ENCODE measurements at places on chromosomes 5 and 9.

DNA sequence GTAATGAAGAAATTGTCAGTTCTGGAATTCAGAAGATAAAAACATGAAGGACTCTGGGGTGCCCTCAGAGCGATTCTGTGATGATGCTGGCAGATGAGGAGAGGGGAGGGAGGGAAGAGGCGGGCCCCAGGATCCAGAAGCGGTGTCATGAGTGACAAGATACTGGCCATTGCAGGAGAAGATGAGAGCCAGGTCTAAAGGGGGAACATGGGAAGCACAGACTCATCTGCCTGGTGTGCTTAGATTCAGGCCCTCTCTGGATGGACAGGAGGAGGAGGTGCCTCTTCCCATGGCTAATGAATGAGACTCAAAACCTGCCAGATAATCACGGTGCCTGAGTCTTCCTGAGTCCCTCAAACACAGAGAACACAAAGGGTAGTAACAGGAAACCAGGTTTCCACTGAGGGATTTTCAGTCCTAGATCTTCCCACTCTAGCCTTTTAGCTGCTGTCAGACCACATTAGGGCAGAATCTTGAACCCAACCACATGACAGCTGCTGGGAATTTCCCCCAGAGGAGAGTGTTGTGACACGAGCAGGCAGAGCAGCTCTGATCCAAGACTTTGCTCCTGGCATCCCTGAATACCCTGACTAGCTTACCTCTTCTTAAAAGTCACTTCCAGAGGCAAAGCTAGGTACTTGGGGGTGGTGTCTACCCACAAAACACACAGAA lies 28.2 kb upstream of the HSPA9 start:
- H3K27me3 ChIP-seq = peaks cover 71% of the 10 kb centered on the region
- no peaks in the 10 kb centered on the region for H3K36me3 ChIP-seq
- peak; percentile 60 for DNase-seq
- peaks cover 14% of the 10 kb centered on the region for H3K4me1 ChIP-seq
- H3K4me3 ChIP-seq = no peak overlapping the region

- H3K4me1 ChIP-seq = peaks cover 2% of the 10 kb centered on the region
- DNase-seq = no peak
- no peak overlapping the region for H3K27ac ChIP-seq
- H3K4me3 ChIP-seq = no peak overlapping the region
- no peaks in the 10 kb centered on the region for H3K36me3 ChIP-seq
Measured at GRCh38 chr5:108641596-108641995, 106.1 kb upstream of the FER start.

DNA sequence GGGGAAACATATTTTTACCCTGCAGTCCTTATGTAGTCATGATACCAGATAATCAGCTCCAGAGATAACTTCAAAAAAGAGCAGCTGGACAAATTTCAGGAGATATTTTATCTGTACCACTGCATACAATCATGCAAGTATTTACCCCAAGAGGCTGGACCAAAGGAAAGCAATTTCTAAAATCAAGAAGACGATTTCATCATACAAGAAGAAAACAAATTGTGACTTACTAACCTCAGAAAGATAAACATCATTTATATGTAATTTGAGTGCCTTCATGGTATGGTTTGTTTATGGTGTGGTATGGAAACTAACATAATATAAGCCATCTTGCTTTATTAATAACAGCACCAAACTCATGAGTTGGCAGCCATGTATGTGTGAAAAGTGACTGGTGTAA lies 603.6 kb downstream of the PSAT1 start:
- H3K4me1 ChIP-seq = no peaks in the 10 kb centered on the region
- DNase-seq = no peak
- H3K36me3 ChIP-seq = no peaks in the 10 kb centered on the region
- H3K27me3 ChIP-seq = no peaks in the 10 kb centered on the region
- no peak overlapping the region for H3K4me3 ChIP-seq
- H3K27ac ChIP-seq = no peak overlapping the region

DNA sequence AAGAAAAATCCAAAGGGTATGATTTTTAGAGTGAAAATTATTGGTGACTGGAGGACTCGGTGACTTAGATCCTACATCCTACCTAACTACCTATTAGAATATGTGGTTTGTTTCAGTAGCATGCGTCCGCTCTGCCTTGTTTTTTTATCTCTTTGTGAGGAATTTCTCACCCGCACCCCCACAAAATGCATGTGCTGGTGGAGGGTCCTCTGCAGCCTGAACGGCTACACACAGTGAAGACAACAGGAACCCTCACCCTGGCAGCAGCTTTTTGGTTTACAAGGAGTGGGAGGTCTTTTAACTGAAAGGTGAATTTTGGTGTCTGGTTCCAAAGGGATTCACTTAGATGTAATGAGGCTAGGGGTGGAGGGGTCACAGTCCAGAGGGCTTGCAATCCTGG lies 115.5 kb downstream of the GNA14 start:
- no peak overlapping the region for H3K27ac ChIP-seq
- no peaks in the 10 kb centered on the region for H3K27me3 ChIP-seq
- H3K4me3 ChIP-seq = no peak overlapping the region
- H3K36me3 ChIP-seq = no peaks in the 10 kb centered on the region

DNA sequence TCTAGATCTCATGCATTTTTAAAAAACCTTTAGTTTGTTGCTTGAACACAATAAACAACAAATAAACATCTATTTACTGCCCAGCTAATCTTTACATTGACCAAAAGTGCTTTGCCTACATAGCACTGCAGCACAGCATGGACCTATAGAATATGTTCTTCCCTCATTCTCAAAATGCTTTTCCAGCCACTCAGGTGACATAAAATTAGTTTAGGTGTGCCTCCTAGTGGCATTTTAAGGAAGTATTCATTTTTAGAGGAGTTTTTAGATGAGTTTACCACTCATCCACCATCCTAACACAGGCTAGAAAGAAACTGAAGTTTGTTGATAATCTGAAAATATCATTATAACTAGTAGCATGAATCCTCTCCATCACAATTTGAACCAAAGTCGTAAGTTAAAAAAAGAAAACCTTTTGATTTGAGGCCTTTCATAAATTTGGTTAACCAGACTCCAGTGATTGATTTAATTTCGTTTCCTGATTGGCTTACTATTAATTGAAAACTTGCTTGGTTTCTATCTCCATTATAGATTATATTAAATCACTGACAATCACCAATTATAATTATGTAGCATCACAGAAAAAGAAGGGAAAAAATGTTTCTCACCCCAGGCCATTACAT lies 12.6 kb downstream of the PLGRKT start:
- no peak for DNase-seq
- H3K36me3 ChIP-seq = peaks cover 13% of the 10 kb centered on the region
- H3K27me3 ChIP-seq = no peaks in the 10 kb centered on the region
- no peak overlapping the region for H3K27ac ChIP-seq
- H3K4me3 ChIP-seq = no peak overlapping the region

DNA sequence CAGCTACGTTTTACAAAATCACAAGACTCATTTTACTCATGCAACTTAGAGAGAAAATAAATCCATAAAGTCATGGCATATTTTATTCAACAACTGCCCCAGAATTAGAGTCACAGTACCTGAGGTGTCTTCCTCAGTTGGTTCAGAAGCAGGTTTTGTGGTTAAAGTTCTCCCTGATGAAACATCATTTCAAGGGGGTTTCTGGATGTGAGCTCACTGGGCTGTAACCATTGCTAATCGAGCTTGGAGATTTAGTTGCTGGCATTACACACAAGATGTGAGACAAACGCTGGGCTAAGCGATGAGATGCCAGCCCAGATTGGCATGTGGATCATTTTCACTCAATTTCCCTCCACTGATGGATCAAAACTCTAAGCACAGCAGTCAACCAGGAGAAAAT lies 131.3 kb downstream of the PRELID2 start:
- no peak for DNase-seq
- H3K4me3 ChIP-seq = no peak overlapping the region
- no peak overlapping the region for H3K27ac ChIP-seq
- no peaks in the 10 kb centered on the region for H3K4me1 ChIP-seq
- H3K27me3 ChIP-seq = no peaks in the 10 kb centered on the region
- no peaks in the 10 kb centered on the region for H3K36me3 ChIP-seq

- H3K27ac ChIP-seq = no peak overlapping the region
- no peak overlapping the region for H3K4me3 ChIP-seq
- no peaks in the 10 kb centered on the region for H3K36me3 ChIP-seq
- DNase-seq = no peak
- H3K27me3 ChIP-seq = peaks cover 13% of the 10 kb centered on the region
- peaks cover 4% of the 10 kb centered on the region for H3K4me1 ChIP-seq
Measured at GRCh38 chr5:144179226-144179625, 8.6 kb downstream of the KCTD16 start.

DNA sequence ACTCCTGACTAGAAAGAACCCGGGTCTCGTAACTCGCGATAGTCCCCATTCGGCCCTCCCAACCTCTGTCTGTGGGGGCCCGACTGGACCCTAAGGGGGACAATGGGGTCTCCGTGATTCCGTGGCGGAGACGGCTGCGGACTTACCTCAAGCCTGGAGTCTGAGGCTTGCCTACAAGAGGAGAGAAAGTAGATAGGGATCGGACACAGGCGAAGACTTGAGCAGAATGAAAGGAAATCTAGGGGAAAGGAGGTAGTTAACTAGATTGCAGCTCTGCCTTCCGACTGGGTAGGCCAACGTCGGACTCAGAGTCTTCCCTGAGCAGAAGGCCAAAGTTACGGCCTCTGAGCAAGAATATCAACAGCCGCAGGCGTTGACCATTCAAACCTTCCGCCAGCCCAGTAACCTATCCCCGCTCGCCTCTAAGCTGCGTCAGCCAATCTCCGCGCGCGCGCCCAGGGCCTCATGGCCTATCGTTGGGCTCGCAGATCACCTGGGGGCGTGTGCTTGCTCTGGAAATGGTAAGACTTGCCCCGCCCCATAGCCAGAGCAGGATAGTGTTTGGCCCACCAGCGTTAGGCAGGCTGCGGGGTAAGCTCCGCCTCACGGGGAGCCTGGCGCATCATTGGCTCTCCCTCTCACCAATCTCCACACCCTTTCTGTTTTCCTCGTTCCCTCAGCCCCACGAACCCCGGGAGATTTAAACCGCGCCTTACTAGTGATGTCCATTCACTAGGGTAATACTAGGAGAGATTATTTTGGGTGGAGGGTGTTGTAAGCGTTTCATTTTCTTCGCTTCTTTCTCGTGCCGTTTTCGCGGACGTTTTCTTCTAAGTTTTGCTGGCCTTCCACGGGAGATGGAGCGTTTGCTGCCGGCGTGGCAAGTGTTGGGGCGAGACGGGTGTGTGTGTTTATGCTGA lies at the start of gene CDC25C:
Gene CDC25C, minus strand, starts transcription at position 356 of the 920 bp plus-strand sequence. CDS start 624 bp downstream, outside the sequence.
- H3K27ac ChIP-seq = peak within 1 kb of the TSS; percentile 57
- H3K4me3 ChIP-seq = peak within 1 kb of the TSS; percentile 89
- H3K4me1 ChIP-seq = peaks cover 30% of the 10 kb centered on the region

GRCh38 chr9:90956026-90956810 lies 154.6 kb downstream of the SYK start:
- no peaks in the 10 kb centered on the region for H3K4me1 ChIP-seq
- H3K27ac ChIP-seq = no peak overlapping the region
- H3K36me3 ChIP-seq = no peaks in the 10 kb centered on the region
- H3K4me3 ChIP-seq = no peak overlapping the region

- no peak for DNase-seq
- no peaks in the 10 kb centered on the region for H3K4me1 ChIP-seq
- H3K4me3 ChIP-seq = no peak overlapping the region
- no peak overlapping the region for H3K27ac ChIP-seq
Measured at GRCh38 chr5:127311349-127311748, 20.8 kb downstream of the MEGF10 start.

DNA sequence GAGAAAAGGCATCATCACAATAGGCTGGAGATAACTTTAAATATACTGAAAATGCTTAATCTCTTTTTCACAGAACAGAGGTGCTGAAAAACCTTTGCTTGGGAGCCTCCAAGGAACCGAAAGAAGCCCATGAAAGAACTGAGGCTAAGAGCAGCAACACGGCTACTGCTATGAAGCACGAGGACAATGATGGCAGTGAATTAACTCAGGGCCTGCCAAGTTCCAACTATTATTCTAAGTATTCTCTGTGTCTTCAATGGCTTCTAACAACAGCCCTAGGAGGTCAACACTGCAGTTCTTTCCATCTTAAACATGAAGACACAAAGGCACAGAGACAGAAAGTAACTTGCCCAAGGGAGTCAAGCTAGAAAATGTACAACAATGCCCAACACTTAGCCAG lies 293.0 kb upstream of the DAP start:
- H3K4me3 ChIP-seq = no peak overlapping the region
- no peak overlapping the region for H3K27ac ChIP-seq
- H3K36me3 ChIP-seq = no peaks in the 10 kb centered on the region
- no peaks in the 10 kb centered on the region for H3K4me1 ChIP-seq
- no peaks in the 10 kb centered on the region for H3K27me3 ChIP-seq

DNA sequence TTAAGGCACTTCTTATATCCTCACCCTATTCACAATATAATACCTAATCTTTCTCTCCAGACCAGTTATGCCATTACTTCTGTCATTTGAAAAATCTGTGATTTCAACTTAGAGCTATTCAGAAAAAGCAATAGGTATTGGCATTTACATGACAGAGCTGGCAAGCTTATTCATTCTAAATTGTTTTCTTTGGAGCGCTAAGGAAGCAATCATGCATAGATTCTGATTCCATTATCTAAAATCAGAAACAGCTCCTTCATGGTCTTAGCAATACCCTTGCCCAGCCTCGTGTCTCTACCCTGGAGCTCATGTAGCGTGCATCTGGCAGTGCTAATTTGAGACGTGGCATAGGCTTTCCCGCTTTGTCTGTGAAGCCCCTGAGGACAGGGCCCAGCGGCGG lies 4.5 kb downstream of the SLC1A1 start:
- peaks cover 9% of the 10 kb centered on the region for H3K4me1 ChIP-seq
- no peaks in the 10 kb centered on the region for H3K36me3 ChIP-seq
- DNase-seq = no peak
- no peak overlapping the region for H3K4me3 ChIP-seq
- H3K27ac ChIP-seq = no peak overlapping the region
- peaks cover 40% of the 10 kb centered on the region for H3K27me3 ChIP-seq

DNA sequence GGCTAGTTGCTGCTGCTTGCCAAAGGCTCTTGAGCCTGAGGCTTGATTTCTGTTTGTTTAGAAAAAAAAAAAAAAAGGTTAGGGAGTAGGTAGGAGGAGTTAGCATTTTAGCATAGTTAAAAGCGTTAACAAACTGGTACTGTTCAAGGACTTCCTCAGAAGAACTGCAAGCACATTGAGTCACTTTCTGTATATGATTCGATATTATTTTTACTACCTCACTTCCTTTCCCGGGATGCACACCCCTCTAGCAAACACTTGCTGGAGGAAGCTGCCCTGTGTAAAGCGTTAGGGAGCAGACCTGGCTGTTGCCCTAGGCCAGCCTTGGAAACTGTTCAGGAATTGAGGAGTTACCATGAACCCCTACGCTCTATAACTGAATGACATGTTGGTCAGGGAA lies 15.7 kb upstream of the CEP120 start:
- peak overlapping the region; percentile 87 for H3K27ac ChIP-seq
- H3K4me3 ChIP-seq = peak overlapping the region; percentile 32
- peaks cover 27% of the 10 kb centered on the region for H3K4me1 ChIP-seq
- peak; percentile 78 for DNase-seq
- H3K36me3 ChIP-seq = no peaks in the 10 kb centered on the region
- no peaks in the 10 kb centered on the region for H3K27me3 ChIP-seq

- no peak overlapping the region for H3K4me3 ChIP-seq
- no peaks in the 10 kb centered on the region for H3K27me3 ChIP-seq
- H3K4me1 ChIP-seq = no peaks in the 10 kb centered on the region
- DNase-seq = no peak
- no peaks in the 10 kb centered on the region for H3K36me3 ChIP-seq
Measured at GRCh38 chr5:13585324-13585723, 359.2 kb downstream of the DNAH5 start.

Data from activated CD4-positive, alpha-beta T cell treated with anti-CD3 and anti-CD28 coated beads, Interleukin-2, amount 10 ng/mL, durations not matched to agents 24 days and 14 days (primary cell).